GM06990 (cell line): ENCODE measurements at places on chromosomes 13 and 19.

DNA sequence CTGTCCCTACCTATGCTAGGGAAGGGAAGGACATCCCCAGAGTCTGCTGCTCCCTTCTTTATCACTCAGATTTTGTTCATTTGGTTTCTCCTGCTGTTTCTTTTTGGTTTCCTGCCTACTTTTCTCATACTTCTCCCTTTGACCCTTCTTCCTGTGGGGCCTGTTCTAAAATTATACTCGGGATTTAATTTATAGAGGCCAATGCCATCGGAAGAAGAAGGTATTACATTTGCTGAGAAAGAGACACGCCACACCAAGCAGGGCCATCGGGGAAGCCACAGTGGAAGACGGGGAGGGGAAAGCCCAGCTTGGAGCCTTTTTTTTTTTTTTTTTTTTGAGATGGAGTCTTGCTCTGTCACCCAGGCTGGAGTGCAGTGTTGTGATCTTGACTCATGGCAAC, 46.8 kb upstream of the FARP1 start:
- no peak for DNase-seq

DNA sequence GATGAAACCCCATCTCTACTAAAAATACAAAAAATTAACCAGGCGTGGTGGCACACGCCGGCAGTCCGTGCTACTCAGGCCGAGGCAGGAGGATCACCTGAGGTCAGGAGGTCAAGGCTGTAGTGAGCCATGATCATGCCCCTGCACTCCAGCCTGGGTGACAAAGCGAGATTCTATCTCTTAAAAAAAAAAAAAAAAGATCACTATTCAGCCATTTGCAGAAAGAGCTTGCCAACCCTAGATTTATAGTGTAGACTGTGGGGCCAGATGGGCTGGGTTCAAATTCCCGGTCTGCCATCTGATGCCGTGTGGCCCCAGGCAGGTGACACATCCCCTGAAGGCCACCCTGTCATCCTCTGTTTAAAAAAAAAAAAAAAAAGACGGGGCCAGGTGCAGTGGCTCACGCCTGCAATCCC, 28.9 kb downstream of the SMIM24 start:
- no peak for DNase-seq

DNA sequence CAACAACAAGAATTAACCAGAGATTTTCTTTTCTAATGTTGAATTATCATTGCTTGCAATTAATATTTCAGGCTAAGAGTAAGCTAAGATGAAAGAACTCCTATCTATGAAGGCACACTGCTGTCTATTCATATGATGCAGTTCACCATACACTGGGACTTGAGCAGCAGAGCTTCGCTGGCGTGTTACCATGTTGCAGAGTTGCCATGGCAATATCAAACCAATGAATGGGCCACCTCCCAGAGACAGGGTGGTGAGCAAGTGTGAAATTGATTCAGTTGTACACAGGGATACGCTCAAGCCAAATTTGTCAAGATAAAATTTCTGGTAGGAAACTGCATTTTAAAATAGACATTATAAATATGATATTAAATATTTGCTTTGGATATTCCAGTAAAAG, 69.3 kb upstream of the MYO16 start:
- DNase-seq: no peak

- DNase-seq: no peak
Observed at GRCh38 chr13:52127378-52127777, 1.5 kb downstream of the NEK5 start.

- DNase-seq: no peak
Observed at GRCh38 chr13:33053397-33054066, 37.3 kb downstream of the KL start.

DNA sequence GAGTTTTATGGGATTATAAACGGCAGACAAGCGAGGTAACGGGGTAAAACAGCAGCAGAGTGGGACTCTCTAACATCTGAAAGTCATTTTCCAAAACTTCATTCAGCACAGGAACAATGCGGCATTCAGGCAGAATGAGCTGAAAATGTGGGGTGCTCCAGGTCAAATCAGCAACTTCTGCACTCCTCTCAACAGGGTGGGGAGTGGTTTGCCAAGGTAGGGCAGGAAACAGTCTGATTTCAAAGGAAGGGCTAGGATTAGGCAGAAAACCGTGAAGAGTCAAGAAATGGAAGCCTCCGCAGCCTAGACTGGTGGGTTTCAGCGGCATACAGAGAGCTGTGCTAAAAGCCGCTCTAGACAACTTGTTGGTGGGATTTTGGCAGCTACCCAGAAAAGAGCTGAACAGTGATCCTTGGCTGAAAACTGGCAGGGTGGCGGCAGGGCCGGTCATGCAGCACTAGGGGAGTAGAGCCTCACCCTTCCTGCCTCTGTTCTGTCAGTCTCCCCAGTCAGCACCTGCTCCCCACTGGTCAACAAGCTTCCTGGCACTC, 154.2 kb upstream of the KLF12 start:
- DNase-seq: no peak

DNA sequence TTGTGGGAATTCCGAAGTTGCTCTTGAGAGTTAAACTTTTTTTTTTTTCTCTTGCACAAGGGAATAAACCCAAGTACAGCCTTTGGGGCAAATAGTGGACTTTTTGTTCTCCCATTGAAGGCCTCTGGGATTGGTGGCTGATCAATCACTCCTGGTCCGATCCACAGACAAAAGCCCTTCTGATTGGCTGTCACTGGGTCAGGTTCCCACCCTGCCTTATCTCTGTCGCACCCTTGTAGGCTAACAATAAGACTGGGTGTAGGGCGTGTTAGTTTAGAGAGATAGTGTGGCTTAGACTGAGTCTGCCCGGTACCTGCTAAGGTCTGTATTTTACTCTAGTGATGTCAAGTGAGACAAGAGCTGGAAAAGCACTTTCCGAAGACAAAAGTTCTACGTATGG, 380.8 kb downstream of the NDFIP2 start:
- no peak for DNase-seq

- DNase-seq: no peak
Observed at GRCh38 chr13:92621985-92622384, 604.6 kb upstream of the GPC6 start.

- DNase-seq: peak; percentile 12
Observed at GRCh38 chr13:45132369-45133064, 12.2 kb downstream of the GTF2F2 start.

DNA sequence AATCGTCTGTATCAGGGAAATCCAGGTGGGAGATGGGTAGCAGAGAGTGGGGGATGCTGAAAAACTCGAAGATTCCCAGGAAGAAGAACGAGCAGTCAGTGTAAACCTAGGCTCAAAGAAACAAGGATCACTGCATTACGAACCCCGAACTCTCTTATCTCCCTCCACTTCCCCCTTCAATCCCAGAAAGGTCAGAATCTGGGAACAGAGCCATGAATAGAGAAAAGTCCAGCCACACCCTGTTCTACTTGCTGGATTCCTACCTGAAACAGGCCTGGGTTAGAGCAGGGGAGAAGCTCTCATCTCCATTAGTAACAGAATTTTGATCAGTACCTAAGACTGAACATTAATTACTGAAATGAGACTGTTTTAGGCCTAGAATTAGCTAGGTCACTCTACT, 24.4 kb downstream of the EPSTI1 start:
- DNase-seq: no peak

DNA sequence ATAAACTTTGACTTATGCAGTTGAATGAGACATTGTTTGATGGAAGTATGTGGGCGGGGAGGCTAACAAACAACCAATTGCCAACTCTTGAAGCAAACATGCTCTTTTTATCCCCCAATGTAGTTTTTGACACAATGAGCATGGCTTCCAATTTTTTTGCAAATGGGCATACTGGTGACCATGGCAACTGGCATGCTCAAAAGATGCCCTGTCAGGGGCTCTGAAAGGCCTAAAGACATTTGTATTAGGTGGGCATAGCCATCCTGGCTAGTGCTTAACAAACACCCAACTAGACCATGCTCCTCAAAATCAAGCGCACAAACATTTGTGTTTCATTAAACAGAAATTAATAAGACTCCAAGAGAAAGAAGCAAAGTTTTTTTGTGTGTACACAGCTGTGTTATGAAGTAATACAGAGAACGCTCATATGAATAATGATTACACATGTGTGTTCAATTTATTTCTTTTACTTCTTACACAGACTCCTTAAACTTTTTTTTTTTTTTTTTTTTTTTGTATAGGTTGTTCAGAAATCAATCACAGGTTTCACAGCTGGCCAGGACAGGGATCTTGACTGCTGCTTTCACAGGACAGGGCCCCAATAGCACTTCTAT, 95.6 kb downstream of the DLEU7 start:
- DNase-seq: no peak

DNA sequence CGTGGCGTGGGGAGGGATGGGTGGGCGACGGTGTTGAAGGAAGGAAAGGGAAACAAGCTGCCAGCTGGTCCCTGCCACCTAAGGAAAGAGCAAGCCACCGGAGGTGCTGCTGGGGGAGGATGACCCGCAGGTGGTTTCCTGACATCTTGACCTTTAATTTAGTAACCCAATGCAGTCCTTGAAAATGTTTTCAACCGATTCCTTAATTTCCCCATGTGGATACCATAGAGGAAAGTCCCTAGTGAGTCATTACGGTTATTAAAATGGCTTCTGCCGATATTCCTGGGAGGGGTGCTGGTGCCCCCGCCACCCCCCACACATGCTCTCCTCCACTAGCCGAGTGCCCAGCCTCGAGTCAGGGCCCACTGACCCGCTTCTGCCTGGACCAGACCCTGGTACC, 6.3 kb upstream of the ANKRD10 start:
- peak; percentile 43 for DNase-seq
